ENCODE measurements at places on chromosomes 11 and 22. TPM values are rescaled to one million over a fixed set of nuclear protein-coding genes. Genes with fewer than 3 reads are reported as not detected.

DNA sequence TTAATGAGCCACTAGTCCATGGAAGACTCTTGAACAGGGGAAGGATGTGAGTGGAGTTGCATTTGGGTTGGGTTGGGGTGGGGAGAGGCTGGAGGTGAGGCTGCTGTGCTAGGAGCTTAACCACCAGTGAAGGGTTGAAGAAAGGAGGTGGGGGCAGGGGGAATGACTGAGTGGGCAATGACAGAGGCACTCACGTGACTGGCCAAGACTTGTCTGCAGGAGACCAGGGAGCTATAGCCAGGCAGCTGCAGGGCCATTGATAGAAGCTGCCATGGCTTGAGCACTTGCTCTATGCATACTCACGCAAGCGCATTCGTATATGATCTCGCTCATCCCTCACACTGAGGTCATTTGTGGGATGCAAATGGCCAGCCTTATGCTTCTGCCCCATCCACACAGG lies 4.0 kb downstream of the LMO2 start:
- no peaks in the 10 kb centered on the region for H3K4me1 ChIP-seq
- H3K4me3 ChIP-seq: no peak overlapping the region
- no peaks in the 10 kb centered on the region for H3K36me3 ChIP-seq
- no peak overlapping the region for H3K27ac ChIP-seq

DNA sequence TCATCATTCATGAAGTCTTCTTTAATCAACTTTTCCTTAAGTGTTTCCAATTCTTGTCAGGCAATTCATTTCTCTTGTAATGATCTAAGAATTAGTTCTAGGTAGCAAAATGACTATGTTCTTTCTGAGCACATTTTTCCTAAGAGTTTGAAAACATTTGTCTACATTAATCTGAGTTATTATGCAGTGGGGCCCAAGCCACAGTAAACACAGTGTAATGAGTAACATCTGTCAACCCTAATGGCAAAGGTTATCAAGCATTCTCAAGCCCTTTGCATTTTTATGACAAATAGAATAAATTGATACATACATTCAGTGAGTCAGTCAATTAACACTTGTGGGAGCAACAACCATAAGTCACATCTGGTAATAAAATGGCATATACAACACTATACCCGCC lies 106.7 kb upstream of the ZC3H12C start:
- DNase-seq: no peak
- no peaks in the 10 kb centered on the region for H3K4me1 ChIP-seq
- H3K27ac ChIP-seq: no peak overlapping the region
- no peaks in the 10 kb centered on the region for H3K36me3 ChIP-seq

The KRTAP5-1 gene
- not detected for total RNA-seq

DNA sequence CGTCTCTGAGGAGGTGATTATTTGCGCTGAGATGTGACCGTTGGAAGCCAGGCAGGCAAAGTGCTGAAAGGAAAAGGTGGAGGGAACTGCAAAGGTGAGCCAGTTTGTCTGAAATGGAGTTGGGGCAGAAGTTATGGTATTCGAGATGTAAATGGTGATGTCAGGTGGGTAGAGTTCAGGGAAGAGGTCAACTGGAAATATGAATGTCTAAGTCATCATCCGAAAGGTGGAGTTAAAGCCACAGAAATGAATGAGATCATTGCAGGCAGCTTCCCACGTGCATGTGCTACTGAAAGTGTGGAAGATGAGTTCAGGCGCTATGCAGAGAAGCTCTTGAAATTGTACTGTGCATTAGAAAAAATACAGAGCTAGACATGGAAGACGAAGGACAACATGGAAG lies 2.2 kb upstream of the BPIFC start:
- H3K36me3 ChIP-seq: no peaks in the 10 kb centered on the region
- DNase-seq: no peak
- no peaks in the 10 kb centered on the region for H3K27me3 ChIP-seq

GRCh38 chr22:44884562-44884961 lies 125.2 kb downstream of the PHF21B start:
- H3K27me3 ChIP-seq: no peaks in the 10 kb centered on the region
- no peak for DNase-seq
- H3K36me3 ChIP-seq: no peaks in the 10 kb centered on the region
- no peak overlapping the region for H3K4me3 ChIP-seq
- H3K4me1 ChIP-seq: no peaks in the 10 kb centered on the region

The KCNJ11 gene
- 1.3 TPM for total RNA-seq

GRCh38 chr11:114348200-114349191 lies 51.8 kb downstream of the C11orf71 start:
- H3K4me3 ChIP-seq: no peak overlapping the region
- H3K4me1 ChIP-seq: no peaks in the 10 kb centered on the region
- H3K27ac ChIP-seq: no peak overlapping the region

DNA sequence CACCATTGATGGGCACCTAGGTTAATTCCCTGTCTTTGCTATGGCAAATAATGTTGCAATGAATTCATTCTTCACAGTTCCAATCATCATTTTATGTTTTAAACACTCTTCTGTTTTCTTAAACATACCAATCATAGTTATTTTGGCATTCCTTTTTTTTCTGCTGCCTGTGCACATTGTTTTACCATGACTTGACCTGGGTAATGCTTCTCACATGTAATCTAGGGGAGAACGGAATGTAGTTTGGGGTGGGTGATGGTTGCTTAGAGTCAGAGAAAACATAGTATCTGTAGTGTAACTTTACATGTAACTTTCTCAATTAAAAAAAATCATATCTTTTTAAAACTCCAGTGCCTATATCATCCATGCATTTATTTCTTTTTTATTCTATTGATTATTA lies 1945.3 kb upstream of the RAG2 start:
- no peaks in the 10 kb centered on the region for H3K27me3 ChIP-seq
- H3K27ac ChIP-seq: no peak overlapping the region
- no peak for DNase-seq
- H3K36me3 ChIP-seq: no peaks in the 10 kb centered on the region
- H3K4me3 ChIP-seq: no peak overlapping the region
- H3K4me1 ChIP-seq: no peaks in the 10 kb centered on the region

The DEUP1 gene
- not detected for total RNA-seq

DNA sequence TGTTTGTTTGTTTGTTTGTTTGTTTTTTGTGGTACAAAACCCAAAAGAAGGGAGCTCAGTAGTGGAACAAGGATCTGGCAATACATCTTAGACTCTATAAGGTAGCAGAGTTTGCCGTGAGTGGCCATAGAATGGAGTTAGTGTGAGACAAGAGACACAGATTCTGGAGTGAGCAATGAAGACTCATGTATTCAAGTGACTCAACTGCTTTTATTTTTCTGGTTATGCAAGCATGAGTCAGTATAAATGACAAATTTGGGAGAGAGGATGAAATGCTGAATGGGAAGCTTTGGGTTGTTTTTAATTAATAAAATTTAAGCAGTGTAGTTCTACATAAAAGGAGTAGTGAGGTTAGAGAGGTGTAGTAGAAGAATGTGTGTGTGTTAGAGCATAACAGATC lies 143.6 kb upstream of the ANO5 start:
- H3K4me3 ChIP-seq: no peak overlapping the region
- no peaks in the 10 kb centered on the region for H3K36me3 ChIP-seq
- no peak for DNase-seq

DNA sequence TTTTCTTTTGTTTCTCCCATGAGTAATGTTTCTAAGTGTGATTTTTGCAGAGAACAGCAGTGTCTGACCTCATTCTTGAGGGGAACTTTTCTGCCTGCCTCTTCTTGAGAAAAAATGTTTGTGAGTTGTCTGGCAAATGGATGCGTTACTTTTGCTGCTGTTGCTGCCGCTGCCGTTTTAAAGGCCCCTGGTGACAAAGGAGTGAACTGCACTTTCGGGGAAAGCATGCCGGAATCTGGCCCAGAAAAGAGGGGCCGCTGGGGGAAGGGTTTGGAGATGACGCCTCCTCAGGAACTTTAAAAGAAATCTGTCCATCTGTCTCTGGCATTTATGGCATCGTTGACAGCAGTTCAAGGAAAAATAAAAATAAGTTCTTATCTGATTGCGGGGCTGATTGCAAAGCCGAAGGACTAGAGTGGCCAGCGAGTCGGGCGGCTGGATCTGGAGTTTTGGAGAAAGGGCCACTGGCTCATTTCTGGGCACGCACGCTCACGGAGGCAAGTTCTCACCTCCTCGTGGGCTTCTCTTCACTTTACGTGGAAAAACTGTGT lies 16.5 kb downstream of the ZBTB16 start:
- H3K36me3 ChIP-seq: peaks cover 5% of the 10 kb centered on the region
- no peak overlapping the region for H3K4me3 ChIP-seq
- no peaks in the 10 kb centered on the region for H3K27me3 ChIP-seq
- H3K27ac ChIP-seq: peak overlapping the region; percentile 92
- DNase-seq: peak; percentile 77
- H3K4me1 ChIP-seq: peaks cover 5% of the 10 kb centered on the region

The CCDC116 gene
- total RNA-seq: 1.8 TPM

GRCh38 chr22:48860557-48860956 lies 967.1 kb downstream of the BRD1 start:
- no peak for DNase-seq
- H3K4me3 ChIP-seq: no peak overlapping the region
- H3K27ac ChIP-seq: no peak overlapping the region

DNA sequence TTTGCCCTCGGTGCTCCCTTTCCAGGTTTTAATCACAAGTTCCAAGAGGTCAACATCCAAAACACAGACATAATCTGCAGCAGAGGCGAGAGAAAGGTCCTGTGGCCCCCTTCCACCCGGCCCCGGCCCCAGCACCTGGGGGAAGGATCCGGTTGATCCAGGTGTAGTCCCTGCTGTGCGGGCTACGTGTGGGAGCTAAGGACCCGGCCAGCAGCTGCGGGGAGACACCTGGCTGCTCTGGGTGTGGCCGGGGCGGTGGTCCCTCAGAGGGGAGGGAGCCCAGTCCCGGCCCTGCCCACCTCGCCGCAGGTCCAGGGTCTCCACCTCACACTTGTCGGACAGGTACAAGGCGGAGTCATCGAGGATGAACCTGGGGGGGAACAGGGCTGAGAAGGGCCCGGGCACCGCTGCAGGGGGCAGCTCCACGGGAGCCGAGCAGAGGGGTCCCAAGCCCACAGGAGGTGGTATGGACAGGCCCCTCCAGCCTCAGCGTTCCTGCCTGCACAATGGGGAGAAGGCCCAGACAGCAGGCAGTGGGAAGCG lies 13.6 kb downstream of the ATG2A start:
- DNase-seq: no peak
- H3K27ac ChIP-seq: no peak overlapping the region
- H3K27me3 ChIP-seq: no peaks in the 10 kb centered on the region
- H3K4me3 ChIP-seq: no peak overlapping the region

The TMEM191B gene
- total RNA-seq: not detected

The KCTD14 gene
- 2.0 TPM for total RNA-seq

- H3K27me3 ChIP-seq: no peaks in the 10 kb centered on the region
- H3K4me3 ChIP-seq: no peak overlapping the region
- H3K4me1 ChIP-seq: no peaks in the 10 kb centered on the region
These were observed 41.2 kb upstream of the KCNQ1OT1 start for GRCh38 chr11:2741006-2741376.

DNA sequence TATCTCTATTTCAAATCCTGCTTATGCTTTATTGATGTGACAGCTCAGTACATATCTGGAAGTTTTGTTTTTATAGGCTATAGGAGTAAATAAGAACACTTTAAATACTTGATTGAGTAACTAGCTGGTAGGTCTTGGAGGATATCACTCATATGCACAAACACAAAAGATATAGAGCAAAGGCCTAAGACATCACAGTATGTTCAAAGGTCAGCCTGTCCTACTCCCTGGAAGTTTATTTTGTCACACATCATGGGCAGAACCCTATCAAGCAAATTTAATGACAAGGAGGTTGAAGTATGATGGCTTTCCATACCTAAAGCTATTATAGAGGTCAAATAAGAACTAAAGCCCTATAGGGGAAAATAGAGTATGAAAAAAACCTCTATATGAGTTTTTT lies 70.0 kb upstream of the MS4A8 start:
- no peaks in the 10 kb centered on the region for H3K27me3 ChIP-seq
- DNase-seq: no peak
- no peaks in the 10 kb centered on the region for H3K4me1 ChIP-seq
- no peak overlapping the region for H3K27ac ChIP-seq
- no peaks in the 10 kb centered on the region for H3K36me3 ChIP-seq
- no peak overlapping the region for H3K4me3 ChIP-seq

DNA sequence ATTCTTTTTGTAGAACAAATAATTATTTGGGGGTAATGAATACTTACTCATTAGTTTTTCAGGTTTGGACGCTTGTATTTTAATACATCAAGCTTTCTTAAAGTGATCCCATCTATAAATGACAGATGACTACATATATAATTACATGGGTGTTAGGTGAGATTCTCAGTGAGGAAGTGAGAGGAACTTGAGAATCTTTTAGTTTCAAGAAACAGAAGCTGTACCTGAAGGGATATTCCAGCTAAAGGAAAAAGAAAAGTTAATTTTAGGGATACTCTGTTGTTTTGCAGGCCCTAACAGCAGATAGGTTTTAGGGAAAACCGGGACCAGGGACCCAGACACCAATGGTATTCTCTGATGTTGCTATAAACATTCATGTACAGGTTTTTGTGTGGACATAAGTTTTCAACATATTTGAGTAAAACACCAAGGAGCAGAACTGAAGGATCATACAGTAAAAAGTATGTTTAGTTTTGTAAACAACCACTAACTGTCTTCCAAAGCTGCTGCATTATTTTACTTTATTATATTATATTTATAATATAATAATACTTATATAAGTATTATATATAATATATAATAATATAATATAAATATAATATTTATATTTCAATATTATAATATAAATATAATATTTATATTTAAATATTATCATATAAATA lies 24.1 kb upstream of the PHOX2A start:
- no peaks in the 10 kb centered on the region for H3K36me3 ChIP-seq
- H3K27ac ChIP-seq: no peak overlapping the region
- DNase-seq: no peak
- no peaks in the 10 kb centered on the region for H3K4me1 ChIP-seq

GRCh38 chr11:75532200-75533048 lies 6.7 kb upstream of the GDPD5 start:
- H3K4me1 ChIP-seq: no peaks in the 10 kb centered on the region
- no peaks in the 10 kb centered on the region for H3K27me3 ChIP-seq

DNA sequence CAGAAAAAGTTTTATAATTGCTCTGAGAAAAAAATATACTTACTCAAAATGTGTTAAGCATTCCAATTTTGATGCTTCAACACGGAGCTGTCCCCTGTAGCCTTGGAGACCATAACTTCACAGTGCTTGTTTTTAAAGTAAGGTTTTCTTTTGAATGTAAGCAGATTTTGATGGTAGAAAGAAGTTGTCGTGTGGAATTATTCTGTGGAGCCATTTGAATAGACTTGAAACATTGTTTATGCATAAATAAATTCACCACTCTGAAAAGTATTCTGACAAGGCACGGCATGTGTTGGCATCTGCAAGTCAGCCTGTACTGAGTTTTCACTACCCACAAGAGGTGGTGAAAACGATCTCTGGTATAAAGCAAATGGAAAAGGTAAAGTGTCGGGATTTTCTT lies 115.5 kb downstream of the UVRAG start:
- no peaks in the 10 kb centered on the region for H3K36me3 ChIP-seq
- H3K27me3 ChIP-seq: no peaks in the 10 kb centered on the region
- no peak overlapping the region for H3K27ac ChIP-seq
- DNase-seq: no peak
